ENCODE measurements at places on chromosomes 16 and 17.

GRCh38 chr16:10896165-10896564 lies 19.2 kb downstream of the CIITA start:
- no peak for DNase-seq

DNA sequence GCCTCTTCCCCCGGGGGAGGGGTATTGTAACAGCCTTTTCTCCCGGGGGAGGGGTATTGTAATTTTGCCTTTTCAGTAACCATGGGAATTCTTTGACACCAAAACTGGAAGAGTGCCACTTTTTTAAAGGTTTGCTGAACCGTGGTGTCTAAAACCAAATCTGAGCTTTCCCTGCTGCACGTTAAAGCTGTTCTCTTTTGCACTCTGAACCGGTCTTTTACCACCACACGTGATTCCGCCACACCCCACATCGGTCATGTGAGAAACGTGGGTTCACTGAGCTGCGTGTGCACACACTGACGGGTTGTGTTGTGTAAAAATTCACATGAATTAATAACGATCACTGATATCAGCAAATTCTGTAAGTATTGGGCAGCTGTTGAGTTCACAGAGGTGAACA lies 9.2 kb upstream of the ACSF3 start:
- no peak for DNase-seq

DNA sequence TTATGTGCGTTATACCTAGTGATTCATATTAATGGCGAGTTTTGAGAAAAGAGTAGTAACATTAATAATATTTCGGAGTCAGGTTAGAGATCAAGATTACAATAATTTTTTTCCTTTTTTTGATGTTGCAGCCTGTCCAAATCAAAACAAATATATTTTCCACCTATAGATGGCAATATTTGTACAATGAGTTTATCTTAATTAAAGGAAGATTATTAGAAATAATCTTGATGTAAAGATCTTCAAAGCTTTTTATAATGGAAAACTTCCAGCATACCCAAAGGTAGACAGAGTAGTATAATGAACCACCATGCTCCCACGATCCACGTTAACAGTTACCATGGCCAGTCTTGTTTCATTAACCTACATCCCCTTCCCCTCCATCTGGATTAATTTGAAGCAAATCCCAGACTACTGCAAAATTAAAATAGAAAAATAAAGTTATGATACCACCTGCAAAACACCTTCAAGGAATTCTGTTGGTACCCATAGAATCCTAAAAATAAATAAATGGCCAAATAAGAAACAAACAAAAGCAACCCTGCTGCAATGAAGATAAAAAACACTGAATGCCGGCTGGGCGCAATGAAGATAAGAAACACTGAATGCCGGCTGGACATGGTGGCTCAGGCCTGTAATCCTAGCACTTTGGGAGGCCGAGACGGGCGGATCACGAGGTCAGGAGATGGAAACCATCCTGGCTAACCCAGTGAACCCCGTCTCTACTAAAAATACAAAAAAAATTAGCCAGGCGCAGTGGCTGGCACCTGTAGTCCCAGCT lies 46.5 kb upstream of the GINS3 start:
- DNase-seq = no peak

- no peak for DNase-seq
Measured at GRCh38 chr17:50421308-50422051, 4.5 kb upstream of the ACSF2 start.

DNA sequence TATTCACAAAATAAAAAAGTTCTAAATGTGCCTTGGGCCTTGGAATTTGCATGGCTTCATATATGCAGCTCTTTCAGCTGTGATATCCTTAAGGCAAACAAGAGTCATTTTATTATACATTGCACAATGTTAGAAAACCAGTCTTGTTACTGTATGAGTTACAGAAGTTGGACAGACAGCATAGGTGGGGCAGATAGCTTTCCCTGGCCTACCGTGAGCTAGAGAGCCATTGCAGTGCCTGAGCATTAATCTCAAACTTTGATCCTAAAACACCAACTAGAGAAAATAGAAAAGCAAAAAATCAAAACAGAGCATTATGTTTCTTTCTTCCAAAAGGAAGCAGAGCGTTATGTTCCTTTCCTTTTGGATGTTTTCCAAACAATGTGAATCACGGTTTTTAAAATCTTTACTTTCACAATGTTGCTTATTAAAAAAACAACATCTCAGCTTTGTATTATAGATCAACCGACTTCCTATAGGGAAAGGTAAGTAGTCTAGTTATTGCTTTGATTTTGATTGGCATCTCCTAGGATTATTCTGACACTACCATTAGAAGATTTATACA lies 32.2 kb downstream of the ARHGAP44 start:
- no peak for DNase-seq

GRCh38 chr17:67139289-67139688 lies 94.9 kb downstream of the CACNG1 start:
- no peak for DNase-seq

DNA sequence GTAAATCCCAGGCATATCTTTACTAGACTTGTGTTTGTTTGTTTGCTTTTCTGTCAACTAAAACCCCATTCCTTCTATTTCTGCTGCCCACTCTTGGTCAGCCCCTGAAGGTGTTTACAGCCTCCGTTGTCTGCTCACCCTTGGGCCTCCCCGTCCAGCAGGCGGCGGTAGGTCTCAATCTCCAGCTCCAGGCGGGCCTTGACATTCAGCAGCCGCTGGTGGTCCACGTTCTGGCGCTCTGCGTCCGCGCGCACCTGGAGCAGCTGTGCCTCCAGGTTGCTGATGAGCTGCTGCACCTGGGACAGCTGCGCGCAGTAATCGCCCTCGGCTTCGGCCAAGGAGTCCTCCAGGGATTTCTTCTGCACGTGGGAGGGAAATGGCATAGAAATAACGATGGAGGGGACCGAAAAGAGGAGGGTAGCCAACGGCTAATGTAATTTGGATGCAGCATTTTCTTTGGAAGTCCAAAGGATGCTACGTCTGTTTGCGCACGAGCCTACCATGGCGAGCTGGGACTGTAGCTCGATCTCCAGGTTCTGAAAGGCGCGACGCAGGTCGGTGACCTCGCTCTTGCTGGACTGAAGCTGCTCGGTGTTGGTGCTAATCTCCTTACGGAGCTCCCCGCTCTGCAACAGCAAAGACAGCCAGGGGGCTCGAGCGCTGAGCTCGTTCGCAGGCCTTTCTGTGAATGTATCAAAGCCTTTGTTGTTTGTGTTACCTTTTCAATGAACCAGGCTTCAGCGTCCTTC lies 3.9 kb downstream of the KRT12 start:
- no peak for DNase-seq

DNA sequence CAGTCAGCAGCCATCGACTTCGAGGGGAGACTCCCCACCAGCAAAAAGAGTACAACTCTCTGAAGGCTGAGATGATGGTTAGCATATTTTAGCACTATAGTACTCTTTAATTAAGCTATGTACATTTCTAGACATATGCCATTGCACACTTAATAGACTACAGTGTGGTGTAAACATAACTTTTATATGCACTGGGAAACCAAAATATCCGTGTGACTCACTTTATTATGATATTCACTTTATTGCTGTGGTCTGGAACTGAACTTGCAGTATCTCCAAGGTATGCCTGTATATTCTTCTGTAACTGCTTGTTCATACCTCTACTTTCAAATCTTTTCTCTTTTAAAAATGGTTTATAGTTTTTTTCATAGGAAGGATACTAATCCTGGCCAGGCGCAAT lies 11.0 kb upstream of the NXPH3 start:
- DNase-seq = no peak

GRCh38 chr16:67542464-67542863 lies 13.8 kb downstream of the RIPOR1 start:
- peak; percentile 45 for DNase-seq

- no peak for DNase-seq
Measured at GRCh38 chr17:80987941-80988461, 3.6 kb upstream of the CHMP6 start.

- peak; percentile 35 for DNase-seq
Measured at GRCh38 chr17:74431568-74432423, at the start of gene GPRC5C. Gene GPRC5C, plus strand, starts transcription at chr17:74432088. Its CDS starts 7,689 bp downstream, at chr17:74439777.

- DNase-seq = no peak
Measured at GRCh38 chr17:43840814-43841213, 6.2 kb upstream of the CD300LG start.

- DNase-seq = no peak
Measured at GRCh38 chr17:58621174-58621573, 70.7 kb downstream of the TEX14 start.

GRCh38 chr16:20873331-20873730 lies 26.8 kb downstream of the DCUN1D3 start:
- DNase-seq = no peak

DNA sequence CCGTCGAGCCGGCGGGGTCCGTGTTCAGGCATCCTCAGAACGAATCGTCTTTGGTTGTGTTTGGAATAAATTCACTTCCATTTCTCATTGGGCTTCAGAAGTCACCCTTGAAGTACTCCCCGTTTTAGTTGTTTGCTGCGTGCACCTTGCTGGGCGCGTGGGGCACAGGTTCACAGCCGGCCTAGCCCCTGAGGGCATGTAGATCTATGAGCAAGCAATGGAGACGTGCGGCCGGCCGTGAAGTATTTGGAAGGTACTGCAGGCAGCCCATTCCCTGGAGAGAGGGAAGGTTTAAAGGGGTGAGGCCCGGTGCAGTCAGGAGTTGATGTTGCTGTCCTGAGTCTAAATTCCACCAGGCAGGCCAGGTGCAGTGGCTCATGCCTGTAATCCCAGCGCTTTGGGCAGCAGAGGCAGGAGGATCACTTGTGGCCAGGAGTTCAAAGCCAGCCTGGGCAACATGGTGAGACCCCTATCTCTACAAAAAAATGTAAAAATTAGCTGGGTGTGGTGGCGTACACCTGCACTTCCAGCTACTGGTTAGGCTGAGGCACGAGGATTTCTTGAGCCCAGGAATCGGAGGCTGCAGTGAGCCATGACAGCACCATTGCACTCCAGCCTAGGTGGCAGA lies 714 bp downstream of the ACSF3 start:
- DNase-seq = no peak

DNA sequence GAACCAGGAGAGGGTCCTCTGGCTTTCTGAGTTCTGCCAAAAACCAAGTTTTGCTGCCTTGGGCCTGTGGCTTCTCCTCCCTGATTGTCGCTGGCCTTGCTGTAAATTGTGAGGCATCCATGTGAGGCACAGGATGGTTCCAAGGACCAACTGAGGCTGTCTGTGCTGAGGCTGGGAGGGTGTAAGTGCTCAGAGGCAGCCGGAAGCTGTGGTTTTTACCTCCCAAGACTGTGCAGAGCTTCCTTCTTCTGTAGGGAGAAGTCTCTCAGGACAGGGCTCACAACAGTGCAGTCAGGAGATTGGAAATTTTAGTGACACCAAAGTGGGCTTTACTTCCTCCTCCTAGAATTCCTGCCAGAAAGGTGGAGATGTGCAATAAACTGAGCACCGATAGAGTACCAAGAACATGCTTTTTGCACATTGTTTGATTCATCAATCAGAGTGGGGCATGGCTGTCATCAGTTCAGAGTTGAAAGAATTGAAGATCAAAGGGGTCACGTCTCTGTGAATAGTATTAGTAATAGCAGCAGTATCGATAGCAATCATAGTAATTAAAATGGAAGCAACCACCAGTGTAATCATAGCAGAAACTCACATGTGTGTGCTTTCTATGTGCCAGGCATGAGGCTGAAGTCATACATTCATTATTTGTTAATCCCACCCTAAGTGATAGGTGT lies 467.1 kb downstream of the WWOX start:
- no peak for DNase-seq

GRCh38 chr17:35129154-35129972 lies 7.9 kb downstream of the FNDC8 start:
- no peak for DNase-seq

DNA sequence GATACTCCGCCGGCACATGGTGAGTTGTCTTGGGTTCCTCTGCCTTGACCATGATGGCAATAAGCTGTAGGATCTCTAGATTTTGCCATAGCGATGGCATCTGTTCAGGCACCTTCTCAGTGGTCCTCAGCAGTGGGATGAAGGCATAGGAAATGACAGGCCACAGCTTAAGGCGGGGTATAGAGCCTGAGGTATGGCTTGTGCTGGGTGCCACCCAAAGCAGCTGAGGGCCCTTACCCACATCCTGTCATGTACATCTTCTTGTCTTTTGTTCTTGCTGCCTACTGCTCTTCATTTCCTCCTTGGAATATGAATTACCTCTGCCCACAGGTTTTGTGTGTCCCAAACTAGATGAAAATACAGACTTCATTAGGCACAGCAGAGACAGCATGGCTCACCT lies 29.5 kb downstream of the KAT7 start:
- no peak for DNase-seq

DNA sequence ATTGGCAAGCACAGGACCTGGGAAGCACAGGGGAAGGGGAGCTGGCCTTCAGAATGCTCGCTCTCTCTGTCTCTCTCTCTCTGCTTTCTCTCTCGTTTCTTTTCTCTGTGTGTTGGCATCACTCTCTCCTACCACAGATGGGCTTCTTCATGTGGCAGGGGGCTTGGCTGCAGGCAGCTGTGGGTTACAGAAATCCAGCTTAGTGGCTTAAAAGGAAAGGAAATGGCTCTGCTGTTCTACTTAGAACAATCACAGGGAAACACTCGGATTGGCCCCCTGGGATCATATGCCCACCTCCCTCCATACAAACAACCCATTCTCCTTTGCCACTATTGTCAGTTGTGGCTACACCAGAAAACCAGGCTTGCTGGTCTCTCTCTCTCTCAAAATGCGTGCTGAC lies 20.4 kb downstream of the TBX2 start:
- DNase-seq = no peak

GRCh38 chr16:62137996-62138395 lies 101.8 kb upstream of the CDH8 start:
- DNase-seq = no peak

GRCh38 chr17:69223809-69224208 lies 4.8 kb downstream of the ABCA10 start:
- DNase-seq = no peak

GRCh38 chr17:38568845-38569510 lies 36.8 kb downstream of the SRCIN1 start:
- DNase-seq = no peak

DNA sequence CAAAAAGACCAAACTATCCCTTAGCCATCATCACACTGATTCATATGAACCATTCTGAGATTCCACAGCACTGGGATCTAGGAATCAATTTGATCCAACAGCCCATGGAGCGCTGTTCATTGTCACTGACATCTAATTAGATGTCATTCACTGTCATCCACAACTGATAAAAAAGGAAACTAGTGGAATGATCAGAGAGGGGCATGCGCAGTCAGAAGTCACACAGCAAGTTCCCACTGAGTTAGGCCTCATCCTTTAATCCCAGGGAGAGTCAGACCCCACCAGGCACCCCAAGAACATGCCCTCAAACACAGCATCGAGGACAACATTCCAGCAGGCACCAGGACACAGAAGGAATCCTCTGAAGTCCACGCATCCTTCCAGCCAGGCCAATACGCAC lies 88.5 kb downstream of the ZNF423 start:
- DNase-seq = no peak

Data from stimulated activated CD4-positive, alpha-beta T cell treated with anti-CD3 and anti-CD28 coated beads, Interleukin-2, amount 100 ng/mL, for 48 hours (primary cell).